ENCODE measurements at places on chromosomes 11 and 22. TPM values are rescaled to one million over a fixed set of nuclear protein-coding genes. Genes with fewer than 3 reads are reported as not detected.

Gene RFPL3
- total RNA-seq, result not detected

Gene PRRG4
- total RNA-seq, result under 0.01 TPM

Gene MS4A4E
- total RNA-seq, result not detected

Gene ACR
- 0.52 TPM for total RNA-seq

Gene NLRX1
- 17.2 TPM for total RNA-seq

Gene OR8H1
- not detected for total RNA-seq

Gene FOLH1
- total RNA-seq, result 1.6 TPM

Gene RHOG
- 1.6 TPM for total RNA-seq

Gene BBOX1
- under 0.01 TPM for total RNA-seq

Gene SLN
- total RNA-seq, result 2,012 TPM

Gene PKDREJ
- total RNA-seq, result not detected

Gene TSPO
- total RNA-seq, result 69.4 TPM

Gene UCP3
- 1.6 TPM for total RNA-seq

Gene MYO7A
- 6.3 TPM for total RNA-seq

Gene OR51B4
- total RNA-seq, result 0.52 TPM

Gene KRTAP5-7
- total RNA-seq, result not detected

Gene CLDN5
- total RNA-seq, result 84.0 TPM

Gene KCNE3
- 4.7 TPM for total RNA-seq

Gene CADM1
- total RNA-seq, result 35.0 TPM

Gene P2RY2
- 1.0 TPM for total RNA-seq

Gene FZD4
- 56.4 TPM for total RNA-seq

Gene AMBRA1
- 17.7 TPM for total RNA-seq

Gene LRRC74B
- not detected for total RNA-seq

Gene TH
- not detected for total RNA-seq

Gene CCDC87
- total RNA-seq, result not detected

Gene GTSE1
- 3.1 TPM for total RNA-seq

Gene CD3E
- not detected for total RNA-seq

Gene KCNK7
- not detected for total RNA-seq

Gene DHCR7
- total RNA-seq, result 9.9 TPM

Gene GPR83
- not detected for total RNA-seq

Gene WNT7B
- not detected for total RNA-seq

Gene MUC2
- not detected for total RNA-seq

Gene OR8G5
- 0.52 TPM for total RNA-seq

Gene OR51G1
- not detected for total RNA-seq

Gene P4HA3
- total RNA-seq, result 0.52 TPM

Gene HTR3B
- total RNA-seq, result not detected

Gene CD6
- total RNA-seq, result under 0.01 TPM

Gene ARFIP2
- total RNA-seq, result 14.1 TPM

Gene PRG3
- total RNA-seq, result 2.6 TPM

Gene GDPD4
- total RNA-seq, result not detected

Gene PANX3
- not detected for total RNA-seq

Gene SLCO2B1
- 9.4 TPM for total RNA-seq

Gene THY1
- 19.8 TPM for total RNA-seq

Gene CCDC73
- not detected for total RNA-seq

Gene TMPRSS6
- not detected for total RNA-seq

Gene RAG2
- not detected for total RNA-seq

Gene ATP5MG
- total RNA-seq, result 79.9 TPM

Gene UPK3A
- not detected for total RNA-seq

Gene TRIM29
- 0.52 TPM for total RNA-seq

Gene CABP4
- 0.52 TPM for total RNA-seq

Gene RBMXL2
- not detected for total RNA-seq

Gene TRAF6
- 12.5 TPM for total RNA-seq

Gene XKR3
- not detected for total RNA-seq

Gene MMP13
- not detected for total RNA-seq

Gene GLB1L2
- total RNA-seq, result 1.0 TPM

Gene SPTBN2
- 11.5 TPM for total RNA-seq

All from skeletal muscle tissue (tissue), 5 donors.